ENCODE measurements at places on chromosomes 3 and 15. TPM values are rescaled to one million over a fixed set of nuclear protein-coding genes. Genes with fewer than 3 reads are reported as not detected.

The CLDN1 gene
- total RNA-seq, result 0.07 TPM

The LARP6 gene
- total RNA-seq, result not detected

The DNAJC13 gene
- total RNA-seq, result 34.5 TPM

The ECE2 gene
- not detected for total RNA-seq
